ENCODE measurements at places on chromosomes 12 and 14.

DNA sequence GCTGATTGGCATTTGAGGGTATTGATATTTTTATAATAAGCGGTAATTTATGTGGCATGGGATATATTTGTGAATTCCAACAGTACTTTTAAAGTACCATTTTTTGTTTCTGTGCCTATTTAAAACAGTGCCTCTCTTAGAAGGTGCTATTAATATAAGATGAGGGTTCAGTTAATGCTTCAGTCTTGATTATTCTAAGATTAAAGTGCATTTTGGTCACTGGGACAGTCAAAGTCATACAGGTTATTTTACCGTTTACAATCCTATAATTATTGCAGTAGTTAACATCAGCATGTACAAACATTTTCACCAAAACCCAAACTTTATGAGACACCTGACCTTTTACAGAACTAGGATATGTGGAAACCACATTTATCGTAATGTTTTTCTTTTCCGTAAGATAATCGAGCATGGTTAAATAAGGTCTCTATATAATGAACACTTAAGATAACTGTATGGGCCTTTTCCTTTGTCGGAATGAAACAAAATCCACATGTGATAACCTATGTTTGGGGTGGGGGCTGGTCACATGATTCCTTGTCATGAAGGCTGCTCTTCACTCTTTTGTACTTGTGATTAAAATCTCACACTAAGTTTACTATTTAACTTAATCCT, 37.7 kb upstream of the DNM1L start:
- DNase-seq = no peak

- DNase-seq = no peak
Measured at GRCh38 chr14:79576424-79576823, 634.9 kb downstream of the DIO2 start.

GRCh38 chr14:22305607-22306006, 283.4 kb downstream of the DAD1 start:
- DNase-seq = no peak

DNA sequence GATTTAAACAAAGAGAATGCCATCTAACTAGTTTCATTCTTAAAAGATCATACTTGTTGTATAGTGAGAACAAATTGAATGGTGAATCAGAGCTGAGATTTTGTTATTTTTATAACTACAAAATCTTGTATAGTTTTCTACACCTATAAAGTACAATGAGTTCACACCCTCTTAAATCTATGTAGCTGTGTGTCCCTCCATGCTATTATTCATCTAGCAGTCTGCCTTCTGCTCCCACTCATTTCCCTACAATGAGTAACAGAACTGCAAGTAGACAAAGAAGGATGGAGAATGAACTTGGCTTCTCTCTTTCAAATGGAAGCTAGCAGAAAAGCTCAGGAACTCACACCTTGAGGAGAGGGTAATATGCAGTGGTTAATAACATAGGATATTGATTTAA, 7.1 kb downstream of the IFNG-AS1 start:
- no peak for DNase-seq

GRCh38 chr12:110656071-110656655, 32.8 kb downstream of the HVCN1 start:
- DNase-seq = no peak

- no peak for DNase-seq
Measured at GRCh38 chr12:28086521-28087155, 103.6 kb upstream of the CCDC91 start.

DNA sequence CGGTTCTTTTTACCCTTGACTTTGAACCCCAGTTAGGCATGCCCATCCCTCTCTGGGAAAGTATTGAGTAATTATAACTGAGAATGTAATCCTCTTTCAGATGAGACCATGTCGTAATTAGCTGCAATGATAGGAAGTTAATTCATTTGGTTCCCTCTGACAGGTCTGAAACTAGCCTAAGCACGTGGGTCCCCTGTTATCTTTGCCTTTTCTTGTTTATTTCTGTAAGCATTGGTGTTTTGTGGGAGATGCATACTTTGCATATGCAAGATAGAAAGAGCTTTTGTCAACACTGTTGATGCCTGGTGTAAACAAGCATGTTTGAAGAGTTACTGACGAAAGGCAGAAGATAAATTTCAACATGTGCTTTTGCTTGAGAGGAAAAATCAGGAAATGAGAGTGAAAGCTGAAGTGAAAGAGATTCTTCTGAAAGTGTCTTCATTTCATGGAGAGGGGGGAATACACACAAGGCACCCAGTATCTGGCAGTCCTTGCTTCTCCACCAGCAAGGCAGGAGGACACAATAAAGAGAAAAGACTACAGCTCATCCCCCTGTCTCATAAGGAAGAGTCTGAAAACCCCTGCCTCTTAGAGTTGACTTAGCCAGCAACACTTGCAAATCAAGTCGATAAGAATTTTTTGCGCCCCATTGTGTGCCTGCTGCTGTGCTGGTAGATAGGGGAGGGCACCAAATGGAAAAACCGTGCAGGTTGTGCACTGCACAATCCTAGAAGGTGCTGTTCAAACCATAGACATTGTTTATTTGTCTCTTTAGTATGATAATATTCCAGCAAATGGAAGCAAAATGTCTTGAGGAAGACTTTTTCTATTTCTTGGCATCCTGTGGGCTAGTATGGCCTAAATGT, 77.8 kb downstream of the SLC24A4 start:
- DNase-seq = no peak

DNA sequence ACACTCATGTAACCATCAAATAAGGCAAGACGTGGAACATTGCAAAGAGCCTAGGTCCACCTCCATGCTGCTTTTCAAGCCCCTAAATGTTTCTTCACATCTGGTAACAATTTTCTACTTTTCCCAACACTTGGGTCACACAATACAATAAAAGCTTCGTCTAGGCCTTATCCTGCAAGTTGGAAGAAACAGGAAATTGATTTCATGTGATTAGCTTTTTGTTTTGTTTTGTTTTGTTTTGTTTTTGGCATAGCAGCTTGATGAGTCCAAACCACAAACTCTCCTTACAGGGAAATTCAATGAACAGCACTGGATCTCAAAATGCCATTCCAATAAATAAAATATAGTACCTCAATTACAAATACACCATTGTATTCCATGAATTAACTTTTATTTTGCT, 19.3 kb downstream of the TAS2R50 start:
- DNase-seq = no peak

- no peak for DNase-seq
Measured at GRCh38 chr12:69837657-69838415, 12.8 kb downstream of the MYRFL start.

DNA sequence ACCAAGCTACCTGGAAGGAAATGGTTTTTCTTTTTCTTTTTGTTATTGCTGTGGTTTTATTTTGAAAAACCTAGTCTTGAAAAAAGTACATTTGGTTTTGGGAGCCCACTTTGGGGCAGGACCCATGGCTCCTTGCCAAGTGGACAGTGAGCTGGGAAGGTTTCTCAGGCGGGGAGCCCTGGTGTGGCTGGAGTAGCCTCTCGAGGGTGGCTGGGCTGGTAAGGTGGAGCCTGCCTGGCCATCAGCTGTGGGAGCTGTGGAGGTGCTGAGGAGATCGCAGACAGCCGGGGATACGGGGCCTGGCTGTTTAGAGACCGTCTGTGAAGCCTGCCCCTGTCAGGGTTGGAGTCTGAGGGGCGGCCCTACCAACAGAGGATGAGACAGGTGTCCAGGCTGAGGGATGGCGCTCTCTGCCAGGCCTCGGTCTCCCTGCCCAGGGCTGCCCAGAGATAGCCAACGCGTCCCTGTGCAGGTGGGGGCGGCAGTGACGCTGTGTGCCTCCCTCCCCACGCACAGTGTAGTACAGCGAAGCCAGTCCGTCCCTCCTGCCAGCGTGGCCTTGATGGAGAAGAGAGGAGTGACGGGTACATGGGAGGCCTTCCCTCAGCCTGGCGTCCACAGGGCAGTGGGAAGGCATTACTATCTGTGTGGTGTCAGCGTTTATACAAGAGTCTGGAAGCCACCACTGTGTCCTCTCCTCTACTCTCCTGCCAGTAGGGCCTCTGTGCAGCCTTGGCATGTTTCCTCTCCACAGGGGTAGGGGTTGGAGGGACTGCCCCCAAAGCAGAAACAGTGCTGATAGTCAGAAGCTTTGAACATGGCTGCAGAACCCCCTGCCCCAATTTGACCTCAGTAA, 5.9 kb downstream of the RIN3 start:
- DNase-seq = no peak

- DNase-seq = no peak
Measured at GRCh38 chr14:30874999-30875787, 834 bp downstream of the COCH start.

Measured in activated T-cell treated with anti-CD3 and anti-CD28 coated beads for 1 hour (primary cell).